ENCODE measurements at places on chromosomes 16 and 17. TPM values are rescaled to one million over a fixed set of nuclear protein-coding genes. Genes with fewer than 3 reads are reported as not detected.

CLEC18C gene
- total RNA-seq = not detected

TBC1D3B gene
- total RNA-seq = 1.1 TPM

FBXL20 gene
- 13.5 TPM for total RNA-seq

TMEM94 gene
- total RNA-seq = 34.3 TPM
